Stimulated activated CD8-positive, alpha-beta memory T cell treated with anti-CD3 and anti-CD28 coated beads, Interleukin-15, amount 100 ng/mL, for 1 hour (primary cell): ENCODE measurements at places on chromosomes 4 and X.

DNA sequence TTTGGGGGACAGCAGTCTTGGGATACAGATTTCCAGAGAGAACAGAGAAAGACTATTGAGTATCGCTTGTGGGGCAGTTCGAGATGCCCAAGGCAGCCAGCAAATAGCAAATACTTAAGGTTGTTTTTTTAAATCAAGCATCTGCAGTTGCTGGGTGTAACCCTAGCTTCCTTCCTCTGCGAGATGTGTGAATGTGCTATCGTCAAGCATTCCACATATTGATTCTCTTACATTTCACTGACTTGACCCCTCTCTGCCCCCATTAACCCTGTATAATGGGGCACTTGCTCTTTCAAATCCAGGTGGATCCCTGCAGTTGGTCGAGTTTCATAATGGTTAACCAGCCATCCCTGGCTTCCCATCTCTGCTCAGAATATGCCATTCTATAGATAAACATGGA is 23.5 kb downstream of the KCNE5 start:
- DNase-seq = no peak

- no peak for DNase-seq
Observed at GRCh38 chrX:23901805-23902204, 5.9 kb downstream of the APOO start.

- DNase-seq = peak; percentile 77
Observed at GRCh38 chrX:154368630-154369448, 5.6 kb downstream of the FLNA start.

DNA sequence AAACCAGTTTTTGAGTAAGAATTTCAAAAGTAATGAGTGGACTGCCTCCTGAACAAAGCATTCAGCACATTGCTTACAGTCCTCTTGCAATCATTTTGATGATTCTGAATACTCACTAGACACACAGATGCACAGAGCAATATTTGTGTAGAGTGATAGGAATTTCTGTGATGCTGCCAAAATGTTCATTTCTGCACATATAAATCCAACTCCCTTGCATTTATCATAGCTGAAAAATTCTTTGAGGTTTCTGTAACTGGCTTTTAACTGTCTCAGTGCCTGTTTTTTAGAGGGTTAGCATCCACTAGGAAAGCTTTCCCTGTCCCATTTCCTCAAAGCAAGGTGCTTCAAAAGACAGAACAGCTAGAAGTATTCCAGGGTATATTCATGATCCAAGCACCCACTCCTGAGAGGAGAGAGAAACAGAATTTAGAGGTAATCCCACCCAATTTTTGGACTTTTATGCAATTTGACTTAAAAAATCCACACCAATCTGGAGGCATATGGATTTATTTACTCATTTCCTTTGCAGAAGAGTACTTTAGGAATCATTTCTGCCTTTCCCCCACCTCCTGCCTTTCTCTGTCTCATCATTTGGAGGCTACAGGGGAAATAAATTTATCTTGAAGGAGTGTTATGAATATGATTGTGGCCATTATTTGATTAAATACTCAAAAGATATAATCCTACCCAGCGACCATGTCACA is 234.5 kb upstream of the SLIT2 start:
- DNase-seq = no peak

GRCh38 chr4:55840956-55841355 is 12.5 kb upstream of the EXOC1 start:
- DNase-seq = no peak

DNA sequence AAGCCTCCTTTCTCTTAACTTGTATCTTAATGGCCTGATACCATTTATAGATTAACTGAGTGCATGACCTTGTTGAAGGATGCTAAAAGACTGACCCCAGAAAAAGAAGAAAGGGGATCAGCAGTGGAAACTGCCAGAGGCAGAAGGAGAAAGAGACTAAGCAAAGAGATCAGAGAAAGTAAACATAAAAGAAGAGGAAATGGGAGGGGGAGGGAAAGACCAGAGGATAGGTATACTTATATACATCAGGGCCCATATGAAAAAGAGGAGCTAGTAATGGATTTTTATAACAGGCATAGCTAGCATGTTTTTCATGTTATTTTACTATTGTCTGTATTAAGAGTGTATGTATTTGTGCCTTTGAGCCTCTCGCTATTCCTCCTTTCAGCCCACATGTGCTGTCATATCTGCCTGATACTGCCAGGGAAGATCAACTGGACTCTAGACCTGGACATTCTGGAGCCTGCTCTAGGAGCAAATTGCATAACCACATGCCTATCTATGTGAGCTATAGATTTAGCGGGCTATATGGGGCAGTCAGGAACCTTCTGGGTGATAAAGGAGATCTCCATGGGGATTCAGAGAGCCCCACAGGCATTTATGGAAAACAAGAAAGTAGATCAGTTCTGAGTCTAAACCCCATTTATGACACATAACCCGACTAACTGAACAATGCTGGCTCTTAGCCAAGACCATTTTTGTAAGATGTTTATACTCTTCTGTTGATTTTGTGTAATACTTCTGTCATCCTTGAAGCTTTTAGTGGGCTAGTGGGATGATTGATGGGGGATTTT is 13.4 kb upstream of the SNX12 start:
- no peak for DNase-seq

DNA sequence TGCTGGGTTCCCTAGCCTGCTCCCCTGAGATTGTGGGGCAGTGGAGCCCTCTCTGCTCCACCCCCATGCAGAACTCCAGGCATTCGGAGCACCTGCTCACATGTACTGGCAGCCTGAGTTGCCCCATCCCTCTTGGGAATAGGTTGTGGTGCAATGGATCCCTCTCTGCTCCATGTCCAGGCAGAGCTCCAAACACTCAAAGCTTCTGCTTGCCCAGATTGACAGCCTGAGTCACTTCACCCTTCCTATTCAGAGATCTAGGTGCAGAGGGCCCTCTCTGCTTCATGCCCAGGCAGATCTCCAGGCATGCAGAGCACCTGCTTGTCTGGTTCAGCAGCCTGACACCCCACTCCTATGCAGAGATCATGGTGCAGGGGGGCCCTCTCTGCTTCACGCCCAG is 18.6 kb upstream of the TEX13B start:
- no peak for DNase-seq

DNA sequence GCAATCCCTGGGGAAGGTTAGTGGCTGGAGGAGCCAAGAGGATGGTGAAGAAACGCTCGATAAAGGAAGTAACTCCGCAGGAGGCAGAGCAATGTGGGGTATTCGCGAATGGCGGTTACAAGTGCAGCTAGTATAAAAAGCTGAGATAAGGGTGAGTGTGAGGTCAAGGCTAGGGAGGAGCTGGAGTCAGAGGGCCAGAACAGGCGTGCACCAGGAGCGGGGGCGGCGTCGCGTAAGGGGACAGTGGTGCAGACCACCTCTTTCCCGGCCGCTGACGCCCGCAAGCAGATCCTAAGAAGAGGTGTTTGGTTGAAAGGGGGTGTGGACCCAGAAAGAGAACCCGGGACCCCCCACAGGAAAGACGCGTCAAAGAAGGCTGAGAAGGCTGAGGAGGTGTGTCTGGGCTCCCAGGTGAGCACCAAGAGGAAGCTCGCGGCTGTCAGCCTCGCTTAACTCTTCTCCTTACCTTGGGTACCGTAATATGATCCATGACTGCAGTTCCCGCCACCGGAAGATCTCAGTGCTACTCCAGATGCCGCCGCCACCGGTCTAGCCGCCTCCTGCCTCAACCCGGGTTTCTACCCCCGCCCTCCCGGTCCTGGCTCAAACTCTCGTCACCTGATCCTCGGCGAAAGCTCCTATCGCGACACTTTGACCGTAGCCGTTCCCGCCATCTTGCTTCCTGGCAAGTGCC is at the start of gene MTMR8:
MTMR8 (minus strand) TSS at position 579 of the 694 bp plus-strand sequence; CDS start at position 490, 89 bp downstream.
- peak; percentile 54 for DNase-seq

- no peak for DNase-seq
Observed at GRCh38 chr4:1777822-1778641, 15.1 kb upstream of the FGFR3 start.
